ENCODE measurements at places on chromosomes 12 and 14.

GRCh38 chr12:32569259-32569658, 109.8 kb upstream of the DNM1L start:
- DNase-seq = no peak

DNA sequence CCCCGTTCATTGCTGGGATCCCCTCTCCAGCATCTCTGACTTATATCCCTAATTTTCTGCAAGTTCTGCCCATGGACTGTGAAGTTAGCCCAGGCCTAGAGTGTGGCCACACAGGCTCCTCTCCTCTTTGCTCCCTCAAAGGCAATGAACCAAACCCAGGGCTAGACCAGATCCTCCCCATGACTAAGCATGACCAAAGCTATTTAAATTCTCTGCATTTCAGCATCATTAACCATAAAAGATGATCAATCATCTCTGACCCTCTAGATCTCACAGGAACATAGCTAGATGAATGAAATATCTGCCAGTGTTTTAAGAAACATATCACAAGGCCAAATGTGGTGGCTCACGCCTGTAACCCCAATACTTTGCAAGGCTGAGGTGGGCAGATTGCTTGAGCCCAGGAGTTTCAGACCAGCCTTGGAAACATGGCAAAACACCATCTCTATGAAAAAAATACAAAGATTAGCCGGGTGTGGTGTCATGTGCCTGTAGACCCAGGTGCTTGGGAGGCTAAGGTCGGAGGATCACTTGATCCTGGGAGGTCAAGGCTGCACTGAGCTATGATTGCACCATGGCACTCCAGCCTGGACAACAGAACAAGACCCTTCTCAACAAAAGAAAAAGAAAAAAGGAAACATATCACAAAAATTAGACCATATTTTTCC, 2.2 kb upstream of the KRT3 start:
- DNase-seq = no peak

GRCh38 chr12:13167226-13167625, 29.3 kb upstream of the EMP1 start:
- DNase-seq = no peak

- DNase-seq = no peak
Observed at GRCh38 chr12:127565241-127565640, 701.7 kb upstream of the TMEM132C start.

DNA sequence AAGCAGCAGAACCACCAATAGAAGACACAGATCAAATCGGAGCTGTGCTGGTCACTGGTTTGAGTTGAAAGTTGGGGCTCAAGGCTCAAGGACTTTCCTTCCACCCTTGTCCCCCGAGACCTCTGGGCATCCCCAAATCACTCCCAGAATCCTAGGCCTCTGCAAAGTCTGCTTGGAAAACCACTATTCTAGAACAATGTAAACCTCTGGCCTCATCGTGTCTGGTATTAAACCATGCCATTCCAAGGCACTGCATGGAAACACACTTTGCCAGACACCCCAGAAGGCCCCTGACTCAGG, 288.0 kb downstream of the DPF3 start:
- DNase-seq = no peak

GRCh38 chr12:81150382-81150781, 72.5 kb downstream of the ACSS3 start:
- DNase-seq = no peak

DNA sequence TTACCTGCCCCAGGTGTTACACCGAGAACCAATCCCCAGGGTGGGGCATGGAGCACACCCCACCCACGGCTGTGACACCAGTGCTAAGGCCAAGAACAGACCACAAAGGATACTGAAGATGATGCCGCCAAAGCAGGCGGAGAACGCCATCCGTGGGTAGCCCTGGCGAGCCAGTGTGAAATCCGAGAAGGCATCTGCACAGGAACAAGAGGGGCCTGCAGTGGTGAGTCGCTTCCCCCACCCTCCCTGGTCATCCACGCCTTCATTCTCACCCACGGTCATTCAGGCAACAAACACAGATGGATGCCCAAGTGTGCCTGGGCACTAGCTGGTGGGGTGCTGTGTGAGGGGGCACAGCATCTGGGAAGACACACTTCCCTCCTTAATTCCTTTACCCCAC, 28.5 kb downstream of the SLC8B1 start:
- no peak for DNase-seq

- DNase-seq = no peak
Observed at GRCh38 chr12:12056951-12057350, 13.8 kb upstream of the BCL2L14 start.

DNA sequence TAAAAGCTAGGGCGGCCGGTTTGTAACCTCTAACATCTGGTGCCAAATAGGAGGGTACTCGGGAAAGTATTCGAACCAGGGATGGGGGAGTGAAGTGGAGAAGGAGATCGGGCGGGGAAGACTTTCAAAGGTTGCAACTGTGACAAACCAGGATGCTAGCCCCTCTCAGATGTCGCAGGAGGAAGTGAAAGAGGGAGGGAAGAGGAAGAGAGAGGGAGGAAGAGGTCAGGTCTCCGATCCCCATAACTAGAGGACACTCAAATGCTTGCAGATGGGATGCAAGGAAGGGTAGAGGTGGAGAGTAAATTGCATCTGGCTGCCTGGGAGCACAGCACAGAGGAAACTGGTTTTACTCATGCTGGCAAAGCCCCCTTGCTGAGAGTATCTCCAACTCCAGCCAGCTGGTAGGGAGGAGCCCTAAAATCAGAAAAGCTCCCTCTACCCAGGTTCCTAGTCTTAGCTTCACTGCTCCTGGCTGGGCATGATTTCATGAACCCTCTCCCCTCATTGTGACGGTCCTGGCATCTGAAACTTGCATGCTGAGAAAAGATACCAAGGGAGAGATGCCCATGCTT, 696.7 kb upstream of the TBX3 start:
- no peak for DNase-seq

- DNase-seq = no peak
Observed at GRCh38 chr14:31988244-31988643, 88.9 kb upstream of the ARHGAP5 start.

DNA sequence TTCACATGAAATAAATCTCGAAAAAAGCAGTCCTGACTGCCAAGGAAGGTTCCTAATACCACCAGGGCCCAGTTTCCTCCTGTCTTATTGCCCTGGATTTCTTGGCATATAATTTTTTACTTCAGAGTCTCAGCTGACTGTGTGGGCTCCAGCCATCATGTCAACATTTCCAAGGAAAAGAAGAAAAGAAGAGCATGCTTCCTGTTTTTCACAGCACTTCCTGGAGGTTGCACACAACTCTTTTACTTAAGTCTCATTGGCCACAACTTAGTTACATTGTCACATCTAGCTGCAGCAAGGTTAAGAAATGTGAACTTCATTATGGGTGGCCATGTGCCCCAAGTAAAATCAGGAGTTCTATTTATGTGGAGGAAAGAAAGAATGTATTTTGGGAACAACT, 24.3 kb downstream of the DACT1 start:
- DNase-seq = peak; percentile 4

- DNase-seq = peak; percentile 56
Observed at GRCh38 chr12:56687223-56688128, 608 bp downstream of the PTGES3 start.

DNA sequence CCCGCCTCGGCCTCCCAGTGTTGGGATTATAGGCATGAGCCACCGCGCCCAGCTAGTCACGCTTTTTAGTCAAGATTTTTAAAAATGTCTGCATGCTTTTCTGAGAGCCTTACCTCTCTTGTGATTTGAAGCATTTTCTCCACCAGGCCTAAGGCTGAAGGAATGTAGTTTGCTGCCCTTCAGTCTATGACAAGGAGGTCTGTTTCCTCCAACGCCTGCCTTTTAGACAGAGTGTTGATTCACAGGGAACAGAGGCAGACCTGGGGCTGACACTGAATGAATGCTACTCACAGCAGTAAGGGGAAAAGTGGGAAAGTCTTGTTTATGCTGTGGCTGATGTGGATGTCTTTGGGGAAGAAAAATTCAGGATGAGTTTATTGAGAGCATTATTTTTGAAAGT, 27.2 kb upstream of the MDM2 start:
- no peak for DNase-seq

DNA sequence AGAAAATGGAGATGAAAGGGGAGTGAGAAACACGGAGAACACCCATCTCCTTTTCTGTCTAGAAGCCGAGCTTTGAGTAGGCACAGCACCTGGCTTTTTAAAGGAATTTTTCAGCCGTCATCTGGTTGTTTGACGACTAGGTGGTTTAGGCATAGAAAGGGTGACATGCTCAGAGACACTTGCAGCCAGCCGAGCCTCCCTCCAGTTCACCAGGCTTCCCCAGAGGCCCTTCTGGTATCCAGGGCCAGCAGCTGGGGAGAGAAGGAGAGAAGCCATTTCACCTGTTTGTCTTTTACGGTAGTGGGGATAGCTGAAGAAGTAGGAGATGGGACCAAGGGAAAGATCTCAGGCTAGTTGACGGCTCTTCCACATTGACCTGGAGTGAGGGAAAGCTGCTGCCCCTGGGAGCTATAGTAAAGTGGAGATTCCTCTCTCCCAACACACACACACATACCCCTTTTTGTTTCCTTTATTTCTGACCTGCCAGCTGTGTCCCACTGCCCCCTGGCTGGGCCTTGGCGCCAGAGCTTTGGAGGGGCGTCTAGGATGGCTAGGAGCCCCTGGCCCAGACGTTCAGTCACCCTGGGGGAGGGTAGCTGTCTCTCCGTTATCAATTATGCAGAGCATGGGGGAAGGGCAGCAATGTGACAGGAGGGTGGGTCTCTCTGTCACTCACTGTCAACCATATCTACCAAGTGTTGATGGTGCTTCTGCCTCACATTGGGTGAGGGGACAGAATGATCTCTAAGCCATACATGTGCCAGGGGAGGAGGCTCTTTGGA, 5.5 kb downstream of the MAP3K12 start:
- DNase-seq = no peak

GRCh38 chr14:99863059-99863458, 69.8 kb downstream of the EML1 start:
- no peak for DNase-seq

- no peak for DNase-seq
Observed at GRCh38 chr14:104250175-104250574, 111.8 kb downstream of the KIF26A start.

GRCh38 chr12:68573406-68573805, 37.3 kb upstream of the RAP1B start:
- DNase-seq = no peak

DNA sequence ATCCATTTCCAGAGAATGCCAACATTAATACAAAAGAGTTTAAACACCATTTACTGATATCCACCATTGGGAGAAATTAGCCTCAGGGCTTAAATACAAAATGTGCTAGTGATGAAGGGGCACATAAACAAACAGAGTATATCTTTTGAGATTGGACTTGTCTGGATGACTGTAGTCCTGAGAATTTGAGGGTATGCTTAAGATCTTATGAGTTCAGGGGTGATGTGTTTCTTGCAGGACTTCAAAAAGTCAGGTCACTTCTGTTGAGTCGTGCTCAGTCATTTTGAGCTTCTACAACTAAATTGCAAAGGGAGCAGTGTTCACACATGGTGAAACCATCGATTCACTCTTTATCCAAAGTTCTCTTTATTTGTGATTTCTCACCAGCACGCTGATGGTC, 425.7 kb downstream of the ATP23 start:
- DNase-seq = no peak

GRCh38 chr12:65875640-65876071, 51.4 kb downstream of the HMGA2 start:
- peak; percentile 48 for DNase-seq

- DNase-seq = peak; percentile 44
Observed at GRCh38 chr12:4809449-4810218, 89.4 kb downstream of the GALNT8 start.

DNA sequence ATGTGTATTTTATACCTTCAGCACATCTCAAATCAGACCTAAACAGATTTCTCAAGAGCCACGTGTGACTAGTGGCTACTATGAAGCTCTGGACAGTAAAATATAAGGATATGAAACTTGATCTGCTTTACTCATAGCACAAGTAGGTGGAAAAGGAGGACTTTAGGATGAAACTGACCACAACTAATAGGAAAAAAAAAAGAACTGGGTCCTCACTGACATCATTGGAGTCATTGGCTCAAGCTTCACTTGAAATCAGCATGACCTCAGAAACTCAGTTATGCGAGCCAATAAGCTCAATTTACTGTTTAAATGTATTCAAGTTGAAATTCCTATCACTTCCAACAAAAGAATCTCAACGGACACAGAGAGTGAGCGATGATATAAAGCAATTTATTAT, 34.1 kb upstream of the CIT start:
- no peak for DNase-seq

DNA sequence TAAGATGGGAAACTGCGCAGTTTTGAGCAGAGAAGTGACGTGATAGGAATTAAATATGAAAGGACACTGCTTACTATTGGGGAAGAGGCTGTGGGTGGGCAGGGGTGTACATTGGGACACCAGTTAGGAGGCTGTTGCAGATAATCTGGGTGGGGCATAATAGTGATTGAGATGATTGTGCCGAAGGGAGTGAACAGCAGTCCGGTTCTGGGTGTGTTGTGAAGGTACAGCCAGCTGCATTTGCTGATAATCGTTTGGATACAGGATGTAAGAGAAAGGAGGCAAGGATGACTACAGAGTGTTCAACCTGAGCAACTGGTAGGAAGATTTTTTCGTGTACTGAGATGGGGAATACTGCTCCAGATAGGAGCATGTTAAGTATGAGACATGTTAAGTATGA, 205.2 kb upstream of the NEDD1 start:
- no peak for DNase-seq

- DNase-seq = no peak
Observed at GRCh38 chr12:16884056-16884455, 278.1 kb upstream of the LMO3 start.

- DNase-seq = no peak
Observed at GRCh38 chr14:91119556-91120311, 5.9 kb downstream of the DGLUCY start.

DNA sequence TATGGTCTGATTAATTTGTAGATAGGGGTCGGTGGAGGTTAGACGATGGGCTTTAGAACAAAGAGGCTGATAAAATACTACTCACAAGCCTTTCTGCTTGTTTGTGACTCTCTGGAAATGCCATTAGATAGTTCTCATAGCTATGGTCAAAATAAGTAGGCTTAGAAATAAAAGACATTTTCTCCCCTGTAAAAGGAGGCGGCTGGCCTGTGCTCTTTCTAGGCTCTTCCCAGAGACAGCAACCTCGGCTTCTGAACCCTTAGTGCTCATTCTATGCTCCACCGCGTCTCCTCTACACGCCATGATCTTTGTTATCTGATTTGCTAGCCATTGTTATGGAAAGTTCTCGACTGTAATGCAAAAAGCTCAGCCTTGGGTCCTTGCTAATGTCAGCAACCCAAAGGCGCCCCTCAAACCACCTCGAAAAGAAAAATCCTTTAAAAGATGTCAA, 64.5 kb downstream of the CRADD start:
- no peak for DNase-seq

GRCh38 chr12:24846689-24847088, 102.2 kb downstream of the BCAT1 start:
- DNase-seq = no peak

GRCh38 chr12:83016218-83016835, 329.6 kb downstream of the TMTC2 start:
- peak; percentile 65 for DNase-seq

- no peak for DNase-seq
Observed at GRCh38 chr14:69152902-69153151, at the start of gene DCAF5. Gene DCAF5 (minus strand): TSS chr14:69153119. CDS start chr14:69152978, 141 bp downstream.
